ENCODE measurements at places on chromosomes 2 and 18.
A peak's percentile ranks its signal among the peaks of the same experiment; 100 is the strongest.

GRCh38 chr2:227450926-227451654 is 20.9 kb upstream of the AGFG1 start:
- DNase-seq = no peak

GRCh38 chr18:13451661-13452387 is 233.3 kb downstream of the LDLRAD4 start:
- peak; percentile 80 for DNase-seq

DNA sequence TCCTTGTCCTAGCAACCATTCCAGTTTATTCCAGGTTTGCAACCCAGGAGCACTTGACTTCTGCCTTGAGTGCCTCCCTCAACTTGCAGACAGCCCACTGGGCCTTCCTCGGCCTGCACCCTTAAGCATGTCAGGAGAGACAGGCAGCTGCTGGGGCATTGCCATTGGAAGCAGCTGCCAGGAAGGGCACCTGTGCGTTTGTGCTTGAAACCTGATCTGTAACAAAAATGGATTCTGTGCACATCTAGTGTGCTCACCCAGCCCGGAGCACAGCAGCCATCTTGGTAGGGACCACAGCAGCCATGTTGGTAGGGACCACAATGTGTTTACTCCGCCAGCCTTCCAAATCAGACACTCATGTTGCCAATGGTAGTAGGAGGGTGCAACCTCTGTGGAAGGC is 44.3 kb upstream of the GLI2 start:
- no peak for DNase-seq

DNA sequence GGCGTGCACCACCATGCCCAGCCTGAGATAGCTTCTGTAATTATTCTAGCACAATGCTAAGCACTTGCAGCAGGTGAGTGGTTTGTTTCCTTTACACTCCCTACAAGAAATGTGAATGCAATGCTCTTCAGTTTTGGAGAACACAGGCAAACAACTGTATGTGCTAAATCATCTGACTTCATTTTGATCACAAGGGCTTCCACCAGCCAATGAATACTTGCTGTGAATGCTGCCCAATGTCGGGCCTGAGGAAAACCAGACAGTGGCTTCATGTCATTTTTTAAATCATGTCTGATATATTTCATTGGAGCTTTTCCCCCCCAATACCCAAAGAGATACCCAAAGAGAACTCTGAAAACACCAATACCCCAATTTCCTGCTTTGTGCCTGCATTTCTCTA is 155.6 kb upstream of the XPO1 start:
- no peak for DNase-seq

- DNase-seq = no peak
Observed at GRCh38 chr2:194443926-194444325, 1213.1 kb upstream of the SLC39A10 start.

DNA sequence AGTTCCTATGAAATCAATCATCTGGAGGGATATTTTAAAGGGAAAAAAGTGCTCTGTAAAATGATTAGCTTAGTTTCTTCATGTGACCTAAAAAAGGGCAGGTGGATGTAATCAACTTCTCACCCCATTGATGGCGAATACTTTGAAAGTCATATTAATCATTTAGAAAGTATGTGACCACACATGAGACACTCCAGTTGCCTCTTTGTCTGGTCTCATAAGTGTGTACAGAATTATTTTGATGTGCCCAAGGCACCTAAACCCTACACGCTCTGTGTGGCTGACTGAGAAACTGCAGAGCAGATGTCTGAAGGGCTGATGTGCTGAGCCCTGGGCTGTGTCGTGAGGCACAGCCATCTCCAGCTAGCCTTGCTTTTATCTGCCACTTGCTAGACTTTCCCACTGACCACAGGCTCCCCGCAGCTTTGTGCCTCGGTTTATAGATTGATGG is 26.9 kb downstream of the SGPP2 start:
- no peak for DNase-seq

DNA sequence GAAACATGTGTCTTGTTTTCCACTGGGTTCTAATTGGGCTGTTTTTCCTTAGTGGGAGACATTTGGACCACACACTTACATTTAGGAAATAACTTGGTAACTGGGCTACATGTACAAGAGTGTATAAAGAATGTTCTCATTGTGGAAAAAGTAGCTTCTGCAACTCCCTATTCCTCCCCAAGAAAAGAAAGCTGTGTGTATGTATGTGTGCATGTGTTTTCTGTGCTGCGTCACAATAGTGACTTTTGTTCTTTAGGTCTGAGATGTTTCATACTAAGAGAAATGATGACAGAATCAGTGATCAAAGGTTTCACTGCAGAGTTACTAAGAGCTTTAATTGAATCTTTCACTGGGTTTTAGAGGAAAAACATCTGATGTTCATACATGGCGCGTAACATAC is 82.7 kb downstream of the TANC1 start:
- no peak for DNase-seq

GRCh38 chr18:9263264-9263663 is 71.3 kb upstream of the TWSG1 start:
- no peak for DNase-seq

DNA sequence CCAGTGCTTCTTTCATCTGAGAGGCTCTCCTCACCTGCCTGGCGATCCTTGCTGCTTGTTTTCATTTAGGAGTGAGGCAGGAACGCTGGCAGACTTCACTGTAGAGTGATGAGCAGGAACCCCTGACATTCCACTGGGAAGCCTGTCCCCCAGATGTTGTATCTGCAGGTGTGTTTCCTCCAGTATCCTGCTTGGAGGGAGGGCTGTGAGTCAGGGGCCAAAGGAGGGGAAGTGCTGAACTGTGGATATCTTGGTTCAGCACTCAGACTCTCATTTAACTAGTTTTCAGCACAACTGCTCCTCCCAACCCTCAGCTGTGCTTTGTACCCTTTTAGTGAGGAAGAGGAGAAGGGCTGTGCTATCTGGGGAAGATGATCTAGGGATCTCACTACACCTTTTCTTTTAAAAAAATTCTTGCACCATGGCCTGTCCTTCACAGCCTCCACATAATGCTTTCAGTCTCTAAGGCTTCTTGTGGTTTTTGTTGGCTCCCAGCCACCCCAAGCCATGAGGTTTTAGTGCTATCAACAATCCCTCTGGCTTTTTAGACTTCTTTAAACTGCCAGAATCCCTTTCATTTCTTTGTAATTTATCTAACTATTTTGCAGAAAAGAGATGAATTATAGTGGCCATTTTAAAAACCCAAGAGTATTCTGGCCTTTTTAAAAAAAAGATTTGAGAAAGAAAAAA is 11.2 kb downstream of the ANKAR start:
- DNase-seq = peak; percentile 56

- no peak for DNase-seq
Observed at GRCh38 chr2:63590626-63591408, 2.1 kb downstream of the MDH1 start.

GRCh38 chr2:113056521-113056920 is 2.5 kb upstream of the IL36RN start:
- DNase-seq = no peak
